Spinal cord (tissue), 10 donors: ENCODE measurements at places on chromosomes 1 and 21. TPM values are rescaled to one million over a fixed set of nuclear protein-coding genes. Genes with fewer than 3 reads are reported as not detected.
A peak's percentile ranks its signal among the peaks of the same experiment; 100 is the strongest.

DNA sequence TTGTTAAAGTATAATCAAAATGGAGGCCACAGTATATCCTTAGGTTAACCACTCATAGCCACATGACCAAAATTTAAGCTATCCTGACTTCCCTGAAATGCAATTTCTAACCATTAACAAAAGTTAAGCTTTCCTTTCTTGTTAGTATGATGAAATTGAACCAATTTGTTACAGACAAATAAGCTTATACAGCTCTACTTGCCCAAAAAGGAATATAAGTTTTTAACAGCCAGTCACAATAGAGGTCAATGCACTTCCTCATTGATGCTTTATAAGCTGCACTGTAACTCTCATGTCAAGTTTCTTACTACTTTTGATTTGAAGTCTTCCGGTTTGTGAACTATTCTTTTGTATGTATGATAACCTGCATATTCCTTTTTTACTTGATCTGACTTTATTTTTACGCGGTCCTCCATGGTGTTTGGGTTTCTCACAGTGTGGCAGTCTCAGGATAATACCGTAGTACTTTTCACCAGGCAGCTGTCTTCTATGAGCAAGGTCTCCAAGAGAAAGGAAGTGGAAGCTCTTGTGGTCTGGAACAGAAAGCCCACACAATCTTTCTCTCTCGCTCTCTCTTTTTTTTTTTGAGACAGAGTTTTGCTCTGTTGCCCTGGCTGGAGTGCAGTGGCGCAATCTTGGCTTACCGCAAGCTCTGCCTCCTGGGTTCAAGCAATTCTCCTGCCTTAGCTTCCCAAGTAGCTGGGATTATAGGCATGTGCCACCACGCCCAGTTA is 331.6 kb downstream of the SRGAP2C start:
- H3K27ac ChIP-seq = no peak overlapping the region
- H3K27me3 ChIP-seq = peaks cover 2% of the 10 kb centered on the region
- peaks cover 9% of the 10 kb centered on the region for H3K4me1 ChIP-seq
- no peak for DNase-seq

DNA sequence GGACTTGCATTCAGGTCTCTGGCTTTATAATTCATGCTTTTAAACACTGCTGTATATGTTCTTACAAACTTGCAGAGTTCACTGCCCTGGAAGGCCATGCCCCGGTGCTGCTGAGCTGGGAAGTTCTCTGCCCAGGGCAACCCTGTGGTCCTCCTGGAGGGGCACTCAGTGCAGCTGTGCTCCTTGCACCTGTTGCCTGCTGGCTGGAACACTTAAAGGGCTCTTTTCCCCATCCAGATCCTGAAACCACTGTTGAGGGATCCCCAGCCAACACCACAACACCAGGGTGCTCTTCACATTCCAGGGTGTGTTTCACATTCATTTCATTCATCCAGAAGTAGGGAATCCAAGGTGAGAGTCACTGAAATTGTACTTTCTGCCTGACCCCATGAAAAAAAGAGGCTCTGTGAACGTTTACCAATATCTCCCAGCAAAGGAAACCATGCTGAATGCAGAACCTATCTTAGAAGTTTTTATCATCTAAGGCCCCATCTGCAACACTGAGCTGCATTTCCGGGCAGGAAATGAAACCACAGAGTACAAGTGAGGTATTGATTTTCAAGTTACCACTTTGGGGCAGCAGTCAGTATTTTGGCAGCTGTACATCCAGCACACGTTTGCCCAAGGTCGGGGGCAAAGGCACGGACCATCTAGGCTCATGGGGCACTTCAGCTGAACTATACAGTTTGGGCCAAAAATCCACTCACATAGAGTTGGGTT is 16.4 kb upstream of the KIAA0040 start:
- H3K27me3 ChIP-seq = no peaks in the 10 kb centered on the region
- H3K4me1 ChIP-seq = no peaks in the 10 kb centered on the region
- no peak overlapping the region for H3K27ac ChIP-seq
- H3K36me3 ChIP-seq = no peaks in the 10 kb centered on the region
- no peak overlapping the region for H3K4me3 ChIP-seq
- DNase-seq = no peak

GRCh38 chr1:219443763-219444162 is 169.1 kb downstream of the ZC3H11B start:
- H3K27ac ChIP-seq = no peak overlapping the region
- H3K4me3 ChIP-seq = no peak overlapping the region
- no peaks in the 10 kb centered on the region for H3K36me3 ChIP-seq
- no peaks in the 10 kb centered on the region for H3K4me1 ChIP-seq
- H3K27me3 ChIP-seq = no peaks in the 10 kb centered on the region
- DNase-seq = no peak

DNA sequence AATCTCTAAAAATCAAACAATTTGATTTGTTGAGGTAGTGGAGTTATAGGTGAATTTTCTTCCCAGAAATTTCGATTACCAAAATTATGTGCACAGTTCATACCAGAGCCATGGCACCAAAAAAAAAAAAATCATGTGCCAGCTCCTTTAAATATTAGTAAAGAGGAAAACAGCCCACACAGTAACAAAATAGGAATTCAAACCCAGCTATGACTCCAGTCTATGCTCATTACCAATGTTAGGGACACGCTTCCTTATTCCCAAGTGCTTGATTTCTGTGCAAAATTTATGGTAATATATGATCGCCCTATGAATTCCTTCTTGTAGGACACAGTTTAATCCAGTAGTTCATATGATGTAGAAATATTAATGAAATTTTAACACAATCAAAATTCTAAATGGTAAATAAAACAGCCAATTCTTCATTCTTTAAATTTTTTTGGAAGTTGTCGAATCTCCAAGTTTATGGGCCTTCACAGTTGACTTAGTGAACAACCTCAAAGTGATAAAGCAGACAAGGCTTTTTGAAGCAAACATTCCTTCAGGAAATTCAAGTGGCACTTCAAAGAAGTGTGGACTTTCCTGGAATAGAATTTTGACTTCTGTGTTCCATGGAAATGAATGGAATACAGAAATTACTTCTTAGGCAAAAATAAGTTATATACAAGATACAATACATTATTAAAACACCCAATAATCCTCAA is 1.9 kb downstream of the TOR1AIP2 start:
- H3K4me1 ChIP-seq = peaks cover 4% of the 10 kb centered on the region
- H3K27me3 ChIP-seq = no peaks in the 10 kb centered on the region
- no peak for DNase-seq
- H3K4me3 ChIP-seq = no peak overlapping the region
- H3K27ac ChIP-seq = no peak overlapping the region
- peaks cover 5% of the 10 kb centered on the region for H3K36me3 ChIP-seq

DNA sequence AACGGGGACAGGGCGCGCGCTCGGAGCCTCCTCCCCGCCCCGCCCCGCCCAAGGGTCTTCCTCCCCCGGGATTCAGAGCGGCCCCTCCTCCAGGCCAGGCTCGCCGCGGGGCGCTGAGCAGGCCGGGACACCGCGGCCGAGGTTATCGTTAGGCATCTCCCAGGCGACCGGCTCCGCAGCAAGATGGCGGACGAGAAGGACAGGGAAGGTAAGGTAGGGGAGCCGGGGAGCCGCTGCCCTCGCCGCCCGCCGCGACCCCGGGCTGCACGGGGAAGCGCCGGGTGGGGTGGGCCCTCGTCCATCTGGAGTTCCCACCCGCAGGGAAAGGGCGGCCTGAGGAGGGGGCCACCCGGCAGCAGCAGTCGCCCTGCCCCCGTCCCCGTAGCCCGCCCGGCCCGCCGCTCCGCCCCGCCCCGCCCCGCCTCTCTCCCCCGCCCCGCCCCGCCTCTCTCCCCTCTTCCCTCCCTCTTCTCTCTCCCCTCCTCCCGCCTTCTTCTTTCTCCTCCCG is 105.9 kb upstream of the HNRNPU start:
- no peaks in the 10 kb centered on the region for H3K27me3 ChIP-seq
- DNase-seq = peak; percentile 58
- H3K4me1 ChIP-seq = peaks cover 9% of the 10 kb centered on the region
- peak overlapping the region; percentile 100 for H3K27ac ChIP-seq

DNA sequence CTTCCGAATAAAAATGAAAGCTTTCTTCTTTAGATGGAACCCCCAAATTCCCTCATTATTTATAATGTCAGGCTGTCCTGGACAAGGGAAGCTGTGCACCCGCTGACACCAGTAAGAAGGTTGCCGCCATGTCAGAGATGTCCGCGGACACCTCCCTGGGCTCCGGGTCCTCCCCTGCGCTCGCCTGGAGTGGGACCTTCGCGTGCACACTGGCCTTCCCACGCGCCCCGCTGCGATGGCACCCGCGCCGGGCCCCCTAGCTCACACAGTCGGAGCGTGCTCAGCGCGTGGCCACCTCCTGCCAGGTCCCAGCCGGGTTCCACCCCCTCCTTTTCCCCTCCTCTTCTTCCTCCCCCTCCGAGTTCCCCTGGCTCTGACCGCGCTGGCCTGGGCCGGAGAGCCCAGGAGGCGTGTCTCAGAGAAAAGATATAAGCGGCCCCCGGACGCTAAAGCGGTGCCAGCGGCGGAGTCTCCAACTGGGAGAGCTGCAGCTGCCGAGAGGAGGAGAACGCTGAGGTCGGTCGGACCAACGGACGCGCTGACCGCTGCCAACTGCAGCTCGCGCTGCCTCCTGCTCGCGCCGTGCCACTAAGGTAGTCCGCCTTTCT is at the start of gene G0S2:
Gene G0S2, plus strand, starts transcription at position 456 of the 608 bp plus-strand sequence. CDS start 273 bp downstream, outside the sequence.
- H3K27ac ChIP-seq = peak within 1 kb of the TSS; percentile 58
- H3K27me3 ChIP-seq = peaks cover 4% of the 10 kb centered on the region
- peaks cover 16% of the 10 kb centered on the region for H3K4me1 ChIP-seq
- H3K36me3 ChIP-seq = no peaks in the 10 kb centered on the region
- peak; percentile 43 for DNase-seq

DNA sequence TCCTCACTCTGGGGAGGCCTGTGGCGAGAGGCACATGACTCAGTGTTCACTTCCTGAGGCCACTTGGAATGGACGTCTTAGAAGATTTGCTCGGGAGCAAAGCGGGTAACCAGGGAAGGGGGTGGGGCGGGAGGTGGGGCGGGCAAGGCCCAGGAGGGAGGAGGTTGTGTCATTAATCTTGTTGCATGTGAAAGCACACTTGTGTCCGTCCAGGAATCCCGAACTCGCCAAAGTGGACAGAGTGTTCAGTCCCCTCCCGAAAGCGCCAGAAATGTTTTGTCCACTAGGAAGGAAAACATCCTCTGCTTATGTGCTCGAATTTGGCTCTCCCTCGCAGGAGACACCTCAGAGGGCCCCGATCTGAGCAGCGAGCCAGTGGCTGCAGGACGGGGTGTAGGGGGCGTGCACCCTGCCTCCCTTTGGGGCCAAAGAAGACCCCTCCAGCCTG is 84.2 kb downstream of the SPSB1 start:
- H3K36me3 ChIP-seq = no peaks in the 10 kb centered on the region
- H3K4me1 ChIP-seq = peaks cover 34% of the 10 kb centered on the region
- no peak overlapping the region for H3K27ac ChIP-seq
- no peak for DNase-seq
- no peaks in the 10 kb centered on the region for H3K27me3 ChIP-seq

- H3K27me3 ChIP-seq = no peaks in the 10 kb centered on the region
- H3K4me1 ChIP-seq = peaks cover under 1% of the 10 kb centered on the region
- DNase-seq = no peak
- no peak overlapping the region for H3K27ac ChIP-seq
- no peak overlapping the region for H3K4me3 ChIP-seq
- no peaks in the 10 kb centered on the region for H3K36me3 ChIP-seq
Observed at GRCh38 chr1:92447033-92447681, 39.6 kb downstream of the GFI1 start.

- peak overlapping the region; percentile 29 for H3K27ac ChIP-seq
- H3K4me1 ChIP-seq = peaks cover 11% of the 10 kb centered on the region
- peak overlapping the region; percentile 70 for H3K4me3 ChIP-seq
- DNase-seq = peak; percentile 70
- no peaks in the 10 kb centered on the region for H3K36me3 ChIP-seq
Observed at GRCh38 chr1:77282866-77283539, 1.2 kb downstream of the AK5 start.

- no peaks in the 10 kb centered on the region for H3K4me1 ChIP-seq
- DNase-seq = no peak
- H3K36me3 ChIP-seq = no peaks in the 10 kb centered on the region
Observed at GRCh38 chr1:150194381-150195031, 41.4 kb downstream of the ANP32E start.

DNA sequence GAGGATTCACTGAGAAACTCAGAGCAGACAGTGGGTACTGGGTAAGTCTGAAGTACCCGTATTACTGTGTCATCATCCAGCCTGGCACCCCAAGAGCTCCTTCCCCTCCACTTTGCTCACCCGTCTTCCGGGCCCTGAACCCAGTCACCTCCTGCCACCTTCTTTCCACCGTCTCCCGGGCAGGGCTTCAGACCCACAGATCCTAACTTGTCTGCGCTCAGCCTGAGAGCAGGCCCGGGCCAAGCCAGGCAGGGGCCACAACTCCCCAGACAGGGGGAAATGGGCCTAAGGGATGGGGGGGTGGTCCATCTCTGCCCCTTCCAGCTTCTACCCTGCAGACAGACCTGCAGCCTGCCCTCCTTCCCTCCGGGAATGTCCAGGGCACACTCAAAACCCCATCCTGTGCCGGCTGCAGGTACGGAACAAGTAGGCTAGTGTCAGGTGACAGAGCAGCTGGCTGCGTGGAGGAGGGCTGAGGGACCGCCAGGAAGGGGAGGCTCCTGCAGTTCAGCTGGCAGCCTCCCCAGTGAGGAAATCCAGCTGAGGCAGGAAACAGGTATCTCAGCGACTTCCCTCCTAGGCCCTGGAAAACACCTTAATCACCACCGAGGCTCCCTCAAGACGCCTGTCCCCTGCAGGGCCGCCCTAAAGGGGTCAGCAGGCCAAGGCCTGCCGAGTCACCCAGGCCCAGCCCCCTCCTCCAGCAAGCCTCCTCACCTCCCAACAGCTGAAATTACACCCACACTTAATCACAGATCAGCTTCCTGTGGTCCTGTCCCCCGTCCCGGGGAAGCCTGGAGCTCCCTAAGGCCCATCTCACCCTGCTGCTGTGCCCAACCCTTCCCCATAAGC is 3.5 kb downstream of the HSPG2 start:
- DNase-seq = no peak
- peaks cover 64% of the 10 kb centered on the region for H3K4me1 ChIP-seq
- peaks cover 14% of the 10 kb centered on the region for H3K36me3 ChIP-seq
- H3K27ac ChIP-seq = peak overlapping the region; percentile 57
- H3K4me3 ChIP-seq = peak overlapping the region; percentile 61

GRCh38 chr21:33820230-33820770 is 95.3 kb downstream of the ATP5PO start:
- no peak overlapping the region for H3K27ac ChIP-seq
- no peak overlapping the region for H3K4me3 ChIP-seq
- H3K36me3 ChIP-seq = peaks cover 18% of the 10 kb centered on the region
- H3K4me1 ChIP-seq = peaks cover 15% of the 10 kb centered on the region

Gene GCSAML
- total RNA-seq = 0.11 TPM
